ENCODE measurements at places on chromosomes 4 and X.
A peak's percentile ranks its signal among the peaks of the same experiment; 100 is the strongest.

DNA sequence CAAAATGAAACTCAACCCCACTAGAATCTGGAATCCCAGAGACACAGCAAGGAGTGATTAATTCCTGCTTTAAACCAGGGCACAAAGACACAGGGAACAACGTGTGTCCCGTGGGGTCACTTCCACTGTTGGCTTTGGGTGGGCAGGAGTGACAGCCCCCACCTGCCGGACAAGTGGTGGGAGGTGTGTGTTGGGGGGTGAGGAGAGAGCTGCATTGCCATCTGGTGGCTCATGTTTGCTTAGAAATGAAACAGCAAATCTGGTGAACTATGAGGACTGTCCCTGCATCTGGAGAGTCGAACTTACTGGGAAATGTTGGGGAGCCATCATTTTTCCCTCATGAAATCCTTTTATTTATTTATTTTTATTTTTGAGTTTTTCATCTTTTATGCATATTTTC, 75.9 kb upstream of the AFAP1 start:
- peak; percentile 17 for DNase-seq

- DNase-seq: no peak
Measured at GRCh38 chr4:176778063-176778462, 14.7 kb downstream of the VEGFC start.

DNA sequence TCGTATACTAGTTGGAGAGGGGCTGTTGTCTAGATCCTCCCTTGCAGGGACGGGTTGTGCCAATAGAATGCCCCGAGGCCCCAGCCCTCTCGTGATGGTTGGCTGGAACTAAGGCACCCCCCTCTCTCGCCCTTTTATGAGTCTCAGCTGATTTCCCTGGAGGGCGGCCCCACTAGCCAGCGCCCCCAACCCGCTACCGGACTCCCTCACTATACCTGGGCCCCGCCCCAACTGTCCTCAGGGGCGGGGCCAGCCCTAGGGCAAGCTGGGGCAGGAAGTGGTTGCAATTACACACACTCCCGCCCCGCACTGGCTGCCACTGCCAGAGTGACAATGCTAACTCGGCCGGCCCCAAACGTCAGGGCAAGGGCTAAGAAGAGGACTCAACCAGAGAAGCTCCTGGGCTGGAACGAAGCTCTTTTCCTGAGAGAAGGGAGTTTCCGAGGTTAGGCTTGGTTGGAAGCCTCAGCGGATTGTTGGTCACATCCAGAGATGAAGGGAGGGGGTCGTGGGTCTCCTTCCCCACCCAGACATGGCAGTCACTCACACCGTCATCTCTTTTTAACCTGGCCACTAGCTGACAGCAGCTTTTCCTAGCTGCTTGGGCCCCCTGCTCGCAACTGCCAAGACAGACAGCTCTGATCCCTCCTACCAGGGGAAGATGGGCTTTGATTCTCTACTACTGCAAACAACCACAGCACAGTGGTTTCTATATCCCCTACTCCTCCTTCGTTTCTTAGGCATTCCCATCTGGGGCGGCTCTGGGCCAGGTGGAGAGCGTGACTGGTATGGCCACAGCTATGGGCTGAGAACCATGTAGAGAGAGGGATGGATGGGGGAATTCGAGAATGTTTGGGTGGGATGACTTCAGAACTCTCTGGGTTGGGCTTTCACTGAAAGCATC, 21.0 kb upstream of the BCORL1 start:
- peak; percentile 44 for DNase-seq

GRCh38 chr4:7808752-7809151, 130.9 kb downstream of the AFAP1 start:
- DNase-seq: no peak

- DNase-seq: no peak
Measured at GRCh38 chrX:333611-334311, 15.2 kb upstream of the GTPBP6 start.

DNA sequence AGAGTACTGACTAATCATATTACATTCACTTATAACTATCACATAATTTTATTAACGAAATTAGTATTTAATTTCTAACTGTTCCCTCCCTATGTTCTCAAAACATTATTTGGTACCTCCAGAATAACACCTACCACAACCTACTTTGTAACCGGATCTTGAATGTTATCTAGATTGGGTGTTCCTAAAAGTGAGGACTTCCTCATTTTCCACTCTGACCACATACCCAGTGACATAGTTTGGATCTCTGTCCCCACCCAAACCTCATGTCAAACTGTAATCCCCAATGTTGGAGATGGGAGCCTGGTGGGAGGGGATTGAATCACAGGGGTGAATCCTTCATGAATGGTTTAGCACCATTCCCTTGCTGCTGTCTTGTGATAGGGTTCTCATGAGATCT, 21.8 kb downstream of the NR3C2 start:
- DNase-seq: peak; percentile 54

DNA sequence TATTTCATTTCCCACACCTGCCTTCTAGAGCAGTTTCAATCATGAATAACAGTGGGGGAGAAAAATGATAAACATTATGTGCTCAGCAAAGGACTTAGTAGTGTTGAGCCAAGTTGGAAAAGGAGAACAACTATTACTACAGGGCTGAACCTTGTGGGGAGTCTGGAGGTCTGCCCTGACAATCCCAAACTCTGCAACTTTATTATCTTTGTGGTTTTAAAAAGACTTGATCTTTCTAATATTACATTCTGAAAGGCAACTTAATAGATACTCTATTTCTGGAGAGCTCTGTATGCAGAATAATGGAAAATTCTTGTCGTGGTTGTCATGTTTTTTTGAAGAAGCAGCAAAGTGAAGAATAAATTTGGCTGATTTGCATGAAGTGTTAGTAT, 116.1 kb downstream of the SPCS3 start:
- DNase-seq: no peak

DNA sequence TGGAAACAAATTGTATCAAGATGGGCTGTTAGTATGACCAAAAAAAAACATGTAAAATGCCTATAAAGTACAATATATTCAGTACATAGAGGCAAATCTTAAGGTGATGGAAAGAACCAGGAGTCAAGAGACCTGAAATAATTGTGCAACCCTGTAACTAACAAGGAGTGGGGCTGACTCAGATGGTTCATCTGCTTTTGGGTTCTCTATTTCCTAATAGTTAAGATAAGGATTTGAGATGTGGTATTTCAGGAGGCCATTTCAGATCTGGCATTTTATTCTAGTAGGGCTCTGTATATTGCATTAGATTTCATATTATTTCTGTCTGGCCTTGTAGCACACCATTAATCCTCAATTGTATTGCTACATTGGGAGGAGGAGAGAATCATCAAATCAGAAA, 268.4 kb downstream of the HS3ST1 start:
- no peak for DNase-seq

DNA sequence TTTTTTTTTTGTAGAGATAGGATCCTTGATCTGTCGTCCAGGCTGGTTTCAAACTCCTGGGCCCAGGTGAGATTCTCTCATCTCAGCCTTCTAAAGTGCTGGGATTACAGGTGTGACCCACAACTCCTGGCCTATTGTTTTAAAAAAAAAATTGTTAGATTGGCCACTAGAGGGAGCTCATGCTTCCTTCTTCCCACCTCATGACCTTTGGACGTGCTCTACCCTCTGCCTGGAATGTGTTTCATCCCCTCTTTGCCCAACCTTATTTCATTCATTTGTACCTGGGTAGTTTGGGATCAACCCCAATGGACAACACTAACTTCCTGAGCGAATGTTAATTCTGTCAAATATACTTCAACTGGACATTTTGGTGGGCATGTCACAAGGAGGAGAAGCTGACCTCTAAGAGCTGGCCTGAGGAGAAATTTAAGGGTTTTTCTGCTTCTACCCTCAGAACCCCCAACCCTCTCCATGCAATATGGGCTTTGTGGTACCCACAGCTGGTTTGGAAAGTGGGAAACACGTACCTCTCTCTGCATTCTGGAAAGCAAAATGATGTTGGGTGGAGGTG, 6.4 kb downstream of the PPEF2 start:
- DNase-seq: peak; percentile 56

- no peak for DNase-seq
Measured at GRCh38 chrX:137431693-137432488, 134.0 kb upstream of the ZIC3 start.
